ENCODE measurements at places on chromosomes 5 and 9.

GRCh38 chr5:156540491-156540890 is 213.5 kb downstream of the SGCD start:
- no peak for DNase-seq

- DNase-seq: no peak
These were observed 1.7 kb upstream of the CMYA5 start for GRCh38 chr5:79687889-79688288.

DNA sequence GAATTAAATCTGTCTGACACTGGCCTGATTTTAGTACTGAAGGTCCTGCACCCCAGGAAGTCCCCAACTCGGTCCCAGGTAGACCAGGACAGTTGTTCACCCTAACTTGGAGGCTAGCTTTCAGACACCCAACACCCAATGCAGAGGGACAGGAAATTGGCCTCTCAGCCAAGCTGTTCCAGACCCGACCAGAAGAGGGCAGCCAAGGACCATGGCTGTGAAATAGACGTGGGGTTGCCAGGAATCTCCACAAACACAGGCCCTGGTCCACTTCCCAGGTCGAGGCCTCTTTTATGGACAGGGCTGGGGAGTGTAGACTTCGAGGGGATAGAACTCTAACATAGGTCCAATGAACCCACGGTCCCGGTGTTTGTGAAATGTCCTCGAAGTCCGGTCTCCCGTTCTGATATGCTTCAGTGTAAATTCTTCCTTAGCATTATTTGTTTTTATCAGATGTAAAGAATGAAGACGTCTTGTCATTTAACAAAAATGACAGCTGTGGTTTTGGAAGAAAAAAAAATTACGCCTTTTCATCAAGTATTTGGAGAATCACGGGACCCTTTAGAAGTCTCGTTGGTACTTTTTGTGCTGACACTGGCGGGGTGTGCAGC is 260.3 kb upstream of the ADAMTS16 start:
- peak; percentile 70 for DNase-seq

DNA sequence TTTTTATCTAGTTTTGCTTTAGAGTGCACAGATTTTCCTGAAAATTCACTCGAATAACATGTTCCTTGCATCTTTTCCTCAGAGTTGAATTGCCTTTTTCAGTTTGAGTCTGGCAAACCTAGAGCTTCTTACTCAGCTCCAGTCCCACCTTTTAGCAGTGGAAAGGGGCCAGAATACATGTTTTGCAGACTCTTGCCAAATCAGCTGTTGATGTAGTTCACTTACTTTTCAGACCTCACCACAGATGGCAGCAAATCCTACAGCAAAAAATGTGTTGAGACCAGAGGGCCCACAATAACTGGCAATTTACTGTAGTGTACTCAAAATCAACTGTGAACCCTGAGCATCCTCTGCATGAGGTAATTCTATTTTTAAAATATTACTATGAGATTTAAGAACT is 545.2 kb upstream of the ACO1 start:
- DNase-seq: peak; percentile 51

DNA sequence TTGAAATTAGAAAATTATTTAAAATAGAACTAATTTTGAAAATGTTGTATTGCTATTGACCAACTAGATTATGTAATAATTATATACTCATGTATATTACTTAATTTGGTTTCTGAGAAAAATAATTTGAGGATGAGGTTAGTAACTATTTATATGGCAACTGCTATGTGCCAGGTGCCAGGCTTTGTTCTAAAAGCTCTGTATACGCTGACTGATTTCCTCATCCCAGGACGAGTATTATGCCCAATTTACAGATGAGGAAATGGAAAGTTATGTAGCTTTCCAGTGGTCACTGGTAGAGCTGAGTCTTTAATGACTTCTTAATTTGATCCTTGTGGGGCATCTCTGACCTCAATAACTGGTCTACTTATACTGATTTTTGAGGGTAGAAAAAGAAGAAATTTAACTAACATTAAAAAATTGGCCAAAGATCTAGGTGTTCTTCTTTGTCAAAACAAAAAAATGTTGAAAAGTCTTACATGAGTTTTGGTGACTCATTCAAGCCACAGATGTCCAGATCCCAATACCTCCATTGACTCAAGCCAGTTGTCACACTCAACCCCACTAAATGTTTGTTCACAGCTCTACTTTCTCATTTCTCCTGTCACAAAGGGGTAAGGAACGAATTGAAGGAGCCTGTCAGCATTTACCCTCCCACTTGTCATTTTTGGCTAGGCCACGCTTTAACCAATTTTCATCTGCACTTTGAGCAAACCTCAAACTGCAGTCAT is 228.1 kb upstream of the MEF2C start:
- DNase-seq: no peak

DNA sequence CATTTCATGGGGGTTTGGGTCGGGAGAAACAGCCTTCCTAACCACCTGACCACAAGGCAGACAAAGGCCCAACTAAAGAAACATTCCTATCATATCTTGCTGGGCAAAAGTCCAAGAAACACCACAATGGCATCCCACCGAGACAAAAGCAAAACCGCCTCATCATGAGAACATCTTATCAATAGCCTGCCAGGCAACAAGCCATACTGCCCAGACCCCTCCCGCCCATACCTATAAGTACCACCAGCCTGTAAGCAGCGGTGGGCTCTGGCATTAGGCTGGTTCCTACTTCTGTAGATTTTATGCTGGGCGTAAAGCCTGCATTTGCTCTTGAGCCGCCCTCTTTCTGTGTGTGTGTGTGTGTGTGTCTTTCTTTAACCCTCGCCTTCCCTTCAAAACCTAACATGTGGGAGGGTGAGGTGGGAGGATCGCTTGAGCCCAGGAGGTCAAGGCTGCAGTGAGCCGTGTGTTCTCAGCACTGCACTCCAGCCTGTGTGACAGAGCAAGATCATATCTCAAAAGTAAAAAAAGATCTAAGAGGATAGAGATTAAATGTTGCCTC is 56.9 kb downstream of the PDE6A start:
- DNase-seq: no peak

DNA sequence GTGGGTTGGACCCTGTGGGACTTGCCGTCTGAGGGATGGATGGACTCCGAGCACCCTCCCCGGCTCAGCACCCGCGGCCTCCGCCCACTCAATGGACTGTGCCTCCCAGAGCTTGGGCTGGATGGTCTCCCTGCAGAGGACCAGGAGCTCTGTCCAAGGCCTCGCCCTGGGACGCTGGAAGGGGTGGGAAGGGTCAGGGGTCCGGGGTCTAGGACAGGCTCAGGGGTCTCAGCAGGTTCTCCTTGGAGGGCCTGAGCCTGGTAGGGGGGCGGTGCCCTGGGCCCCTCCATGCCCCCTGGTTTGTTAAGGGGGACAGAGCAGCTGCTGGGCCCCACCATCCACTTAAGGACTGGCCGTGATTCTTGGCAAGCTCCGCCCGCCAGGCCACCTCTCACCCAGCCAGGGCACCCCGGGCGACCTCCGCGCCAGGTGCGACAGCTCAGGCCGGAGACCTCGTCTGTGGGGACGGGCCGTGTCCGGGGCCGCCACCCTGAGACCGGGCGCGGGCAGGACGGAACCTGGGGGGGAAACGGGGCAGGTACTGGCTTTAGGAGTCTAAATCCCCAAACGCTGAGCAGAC is 29.2 kb downstream of the EXOC3 start:
- DNase-seq: no peak

GRCh38 chr5:113823696-113824095 is 310.2 kb downstream of the YTHDC2 start:
- DNase-seq: no peak

- peak; percentile 37 for DNase-seq
These were observed 60.6 kb downstream of the SHB start for GRCh38 chr9:38008168-38009034.

DNA sequence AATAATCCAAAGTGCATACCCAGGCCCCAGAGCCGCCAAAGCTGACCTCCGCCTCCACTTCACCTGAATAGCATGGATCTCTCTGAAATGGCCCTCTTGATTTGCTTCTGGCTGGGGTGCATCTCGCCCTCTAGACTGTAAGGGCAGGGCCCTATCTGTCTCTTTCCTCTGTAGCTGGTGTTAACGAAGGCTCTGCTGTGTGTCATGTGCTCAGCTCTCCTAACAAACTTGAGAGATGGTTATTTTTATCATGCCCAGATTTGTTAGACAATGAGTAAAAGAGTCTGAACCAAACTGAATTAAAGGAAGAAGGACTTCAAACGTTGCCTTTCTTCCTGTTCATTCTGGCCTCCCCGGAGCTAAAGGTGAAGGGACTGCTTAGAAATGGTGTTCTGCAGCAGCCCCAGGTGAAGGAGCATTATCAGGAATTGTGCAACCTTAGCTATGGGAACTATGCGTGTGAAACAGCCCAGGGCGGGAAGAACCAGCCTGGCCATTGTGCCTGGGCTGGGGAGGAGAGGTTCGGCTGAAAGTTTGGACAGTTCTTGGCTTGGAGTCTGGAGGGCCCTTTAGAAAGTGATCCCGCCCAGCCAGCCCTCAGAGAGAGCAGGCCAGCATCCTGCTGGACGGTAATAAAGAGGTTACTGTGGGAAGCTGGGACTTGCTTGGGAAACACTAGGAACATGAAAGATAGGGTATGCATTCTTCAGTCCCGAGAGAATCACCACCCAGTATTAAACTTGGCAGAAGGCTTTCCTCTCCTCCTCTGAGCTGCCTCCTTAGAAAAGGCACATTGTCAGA is 73.5 kb downstream of the WWC1 start:
- no peak for DNase-seq

DNA sequence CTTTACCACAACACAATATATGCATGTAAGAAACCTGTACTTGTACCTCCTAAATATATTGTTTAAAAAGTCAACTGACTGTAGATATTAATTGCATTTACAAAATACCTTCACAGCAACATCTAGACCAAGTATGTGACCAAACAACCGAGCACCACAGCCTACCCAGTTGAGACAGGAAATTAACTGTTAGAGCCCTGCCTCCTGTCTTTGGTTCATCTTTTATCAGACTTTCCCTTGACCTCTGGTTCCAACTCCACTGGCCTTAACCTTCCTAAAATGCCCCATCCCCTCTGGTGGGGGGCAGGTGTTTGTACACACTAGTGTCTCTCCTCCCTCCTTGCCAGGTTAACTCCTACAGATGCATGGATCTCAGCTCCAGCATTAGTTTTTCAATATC is 155.0 kb upstream of the PANK3 start:
- no peak for DNase-seq

- DNase-seq: no peak
These were observed 73.3 kb upstream of the TBCA start for GRCh38 chr5:77849308-77849900.

GRCh38 chr9:106745457-106745856 is 117.5 kb upstream of the ZNF462 start:
- DNase-seq: no peak

GRCh38 chr5:73205305-73205704 is 32.3 kb downstream of the TMEM174 start:
- peak; percentile 56 for DNase-seq

DNA sequence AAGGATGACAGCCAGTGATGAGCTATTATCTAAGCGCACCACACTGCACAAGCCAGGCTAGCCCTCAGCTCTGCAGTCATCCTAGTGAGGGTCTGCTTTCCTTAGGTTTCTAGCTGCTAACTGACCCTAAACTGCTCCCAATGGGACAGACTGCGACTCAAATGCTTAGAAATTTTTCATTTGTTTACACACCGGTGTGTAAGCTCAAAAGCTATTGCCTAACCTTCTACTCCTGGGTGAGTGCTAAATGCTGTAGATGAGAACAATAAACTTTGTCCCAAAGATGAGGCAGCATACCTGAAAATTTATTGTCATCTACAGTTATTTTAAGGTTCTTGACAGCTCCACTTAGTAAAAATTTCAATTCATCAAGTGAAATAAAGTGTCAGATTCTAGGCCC is 311.4 kb downstream of the TMEM167A start:
- no peak for DNase-seq

- DNase-seq: no peak
These were observed 1328.6 kb downstream of the PTPRD start for GRCh38 chr9:9284201-9284600.

- no peak for DNase-seq
These were observed 220.8 kb upstream of the PCSK5 start for GRCh38 chr9:75669721-75670120.

DNA sequence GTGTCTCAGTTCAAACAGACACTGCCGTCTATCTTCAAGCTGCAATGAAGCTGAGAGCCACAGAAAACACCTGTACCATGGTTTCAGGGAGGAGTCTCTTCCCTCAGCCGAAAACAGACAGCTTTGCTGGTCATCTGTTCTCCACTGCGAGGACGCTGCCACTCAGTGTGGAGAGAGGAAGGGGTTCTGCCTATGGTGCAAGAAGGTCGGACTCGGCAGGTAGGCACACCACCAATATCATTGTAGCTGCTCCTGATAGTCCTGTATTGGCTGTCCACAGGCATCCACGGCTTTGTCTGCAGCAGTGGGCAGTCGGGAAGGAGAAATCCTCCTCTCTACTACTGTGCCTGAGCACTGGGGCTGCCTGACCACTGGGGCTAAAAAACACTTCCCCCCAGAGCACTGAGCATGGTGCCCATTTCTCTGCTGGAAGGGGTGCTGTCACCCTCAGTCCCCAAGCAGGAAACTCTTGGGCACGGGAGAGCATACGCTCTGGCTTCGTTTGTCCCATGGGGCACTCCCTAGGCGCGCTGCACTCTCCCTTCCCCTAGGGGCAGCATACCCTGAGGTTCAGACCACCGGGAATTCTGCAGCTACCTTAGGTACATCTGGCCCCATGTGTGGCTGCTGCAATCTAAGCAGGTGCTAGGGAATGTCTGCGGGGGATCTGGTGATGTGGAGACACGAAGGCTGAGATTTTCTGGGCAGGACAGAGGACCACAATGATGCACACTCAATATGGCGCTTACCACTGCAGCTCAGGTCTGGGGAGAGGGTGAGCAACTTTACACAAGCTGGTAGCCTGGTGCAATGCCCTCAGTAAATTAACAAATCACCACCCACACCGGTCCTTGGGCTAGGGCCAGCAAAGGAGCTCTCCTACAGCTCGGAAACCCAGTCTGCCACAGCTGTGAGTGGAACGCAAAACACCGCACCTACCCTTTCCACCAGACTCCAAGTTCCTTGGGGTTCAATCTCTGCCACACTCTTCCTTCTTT is 880.9 kb upstream of the SEMA6A start:
- peak; percentile 42 for DNase-seq

DNA sequence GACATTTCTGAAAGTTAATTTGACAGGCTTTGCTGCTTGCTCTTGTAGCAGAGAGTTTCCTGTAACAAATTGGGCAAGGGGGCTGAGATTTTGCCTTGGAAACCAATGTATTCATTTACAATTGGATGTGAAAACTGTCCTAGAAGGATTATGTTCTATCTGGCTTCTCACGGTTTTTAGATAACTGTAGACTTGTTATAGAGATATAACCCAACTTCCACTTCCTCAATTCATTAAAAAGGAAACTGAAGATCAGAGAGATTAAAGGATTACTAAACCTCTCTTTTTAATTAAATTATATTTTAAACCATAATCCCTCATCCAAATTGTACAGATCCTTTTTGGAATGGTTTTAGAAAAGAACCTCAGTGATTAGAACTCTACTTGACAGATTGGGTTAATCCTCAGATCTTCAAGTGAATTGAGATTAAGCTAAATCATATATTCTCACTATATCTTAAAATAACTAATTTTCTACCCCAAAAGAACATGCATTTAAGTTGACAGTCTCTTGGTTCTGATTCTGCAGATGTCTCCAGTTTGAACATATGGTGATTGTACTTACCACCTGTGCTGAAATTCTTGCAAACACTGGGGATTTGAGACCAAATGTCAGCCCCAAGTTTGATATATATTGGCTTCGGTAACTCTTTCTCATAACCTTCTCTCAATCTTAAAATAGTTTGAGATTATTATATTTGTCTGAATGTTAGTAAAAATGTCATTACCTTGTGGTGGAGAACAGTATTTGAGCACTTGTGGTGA is 130.1 kb upstream of the C9orf72 start:
- no peak for DNase-seq

GRCh38 chr9:20684875-20685696 is 1.0 kb downstream of the FOCAD start:
- DNase-seq: no peak
